CD4-positive, alpha-beta T cell treated with Interleukin-4 for 4 hours (primary cell): ENCODE measurements at places on chromosomes 1 and 21.
A peak's percentile ranks its signal among the peaks of the same experiment; 100 is the strongest.

GRCh38 chr1:58162952-58163550 is 383.5 kb downstream of the OMA1 start:
- DNase-seq, result no peak

GRCh38 chr1:241459186-241459802 is 60.3 kb downstream of the FH start:
- DNase-seq, result no peak

DNA sequence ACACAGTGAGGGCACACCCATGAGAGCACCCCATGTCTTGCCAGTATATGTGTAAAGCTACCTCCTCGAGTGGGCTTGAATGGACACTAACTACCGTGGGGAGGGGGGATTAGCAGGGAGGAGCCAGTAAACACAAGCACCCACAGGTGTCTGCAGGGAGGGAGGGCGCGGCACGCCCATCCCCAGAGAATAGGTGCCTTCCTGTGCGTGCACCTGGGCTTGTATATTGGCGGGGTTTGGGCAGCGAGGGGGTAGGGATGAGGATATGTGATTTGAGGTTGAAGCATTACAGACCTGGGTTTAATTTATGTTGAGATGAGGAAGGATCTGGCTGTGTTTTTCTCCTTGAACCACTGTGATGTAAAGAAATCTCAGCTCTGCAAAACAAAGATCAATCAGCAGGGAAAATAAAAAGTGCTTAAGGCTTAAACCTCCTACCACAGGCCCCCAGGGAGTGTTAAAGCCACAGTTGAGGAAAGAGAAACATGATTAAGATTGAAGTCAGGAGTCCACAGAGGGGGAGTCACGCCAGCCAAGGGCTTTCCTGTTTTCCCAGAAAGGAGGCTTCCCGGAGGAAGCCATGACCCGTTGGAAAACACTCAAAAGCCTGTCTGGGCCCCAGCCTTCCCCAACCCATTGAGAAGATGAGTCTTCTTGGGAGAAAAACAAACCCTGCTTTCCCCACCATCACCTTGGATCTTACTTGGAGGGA is 80.0 kb downstream of the CAMK2N1 start:
- no peak for DNase-seq

DNA sequence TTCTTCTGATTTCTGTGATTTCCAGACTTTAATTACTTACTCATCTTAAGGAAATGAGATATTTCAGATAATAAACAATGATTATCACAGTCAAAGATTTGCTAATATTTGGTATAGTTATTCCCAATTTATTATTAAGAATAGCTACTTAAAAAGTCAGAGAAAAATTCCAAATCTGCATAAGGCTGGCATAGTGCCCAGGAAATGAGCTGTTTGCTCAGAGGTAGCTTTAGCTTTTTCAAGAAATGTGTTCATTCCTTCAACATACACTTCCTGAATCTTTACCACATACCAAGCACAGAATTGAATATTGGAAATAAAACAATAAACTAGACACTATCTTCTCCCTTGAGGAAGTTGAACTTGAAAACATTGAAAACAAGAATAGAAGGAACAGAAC is 44.3 kb upstream of the KCNK1 start:
- no peak for DNase-seq

GRCh38 chr1:91592716-91593477 is 92.2 kb downstream of the CDC7 start:
- DNase-seq, result no peak

DNA sequence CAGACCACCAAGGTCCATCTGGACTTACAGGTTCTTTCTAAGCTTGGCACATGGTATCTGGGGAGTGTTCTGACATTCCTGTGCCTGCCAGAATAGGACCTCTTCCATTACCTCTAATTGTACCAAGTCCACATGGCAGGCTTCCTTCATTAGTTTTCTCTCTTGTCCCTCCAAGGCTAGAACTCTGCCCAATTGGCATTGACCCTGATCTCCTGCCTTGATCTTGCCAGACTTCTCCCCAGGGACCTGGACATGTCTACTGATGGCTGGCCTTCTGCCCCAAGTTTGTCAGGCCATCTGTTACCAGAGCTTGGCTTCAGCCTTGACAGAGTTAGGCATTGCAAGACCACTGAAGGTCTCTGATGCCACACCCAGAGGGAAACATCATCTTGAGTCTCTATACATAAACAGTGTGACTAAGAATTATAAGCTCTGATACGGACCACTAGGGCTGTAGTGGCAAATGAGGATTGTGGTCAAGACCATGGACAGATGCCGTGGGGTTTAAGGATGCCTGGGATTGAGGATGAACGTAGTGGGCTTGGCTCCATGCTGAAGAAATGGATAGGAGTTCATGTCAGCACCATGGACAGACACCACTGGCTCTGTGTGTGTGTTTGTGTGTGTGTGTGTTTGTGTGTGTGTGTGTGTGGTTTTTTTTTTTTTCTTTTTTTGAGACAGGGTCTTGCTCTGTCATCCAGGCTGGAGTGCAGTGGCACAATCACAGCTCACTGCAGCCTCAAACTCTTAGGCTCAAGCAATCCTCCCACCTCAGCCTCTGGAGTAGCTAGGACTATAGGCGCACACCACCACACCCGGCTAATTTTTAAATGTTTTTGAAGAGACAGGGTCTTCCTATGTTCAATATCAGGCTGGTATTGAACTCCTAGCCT is 19.5 kb upstream of the PSMB2 start:
- no peak for DNase-seq

DNA sequence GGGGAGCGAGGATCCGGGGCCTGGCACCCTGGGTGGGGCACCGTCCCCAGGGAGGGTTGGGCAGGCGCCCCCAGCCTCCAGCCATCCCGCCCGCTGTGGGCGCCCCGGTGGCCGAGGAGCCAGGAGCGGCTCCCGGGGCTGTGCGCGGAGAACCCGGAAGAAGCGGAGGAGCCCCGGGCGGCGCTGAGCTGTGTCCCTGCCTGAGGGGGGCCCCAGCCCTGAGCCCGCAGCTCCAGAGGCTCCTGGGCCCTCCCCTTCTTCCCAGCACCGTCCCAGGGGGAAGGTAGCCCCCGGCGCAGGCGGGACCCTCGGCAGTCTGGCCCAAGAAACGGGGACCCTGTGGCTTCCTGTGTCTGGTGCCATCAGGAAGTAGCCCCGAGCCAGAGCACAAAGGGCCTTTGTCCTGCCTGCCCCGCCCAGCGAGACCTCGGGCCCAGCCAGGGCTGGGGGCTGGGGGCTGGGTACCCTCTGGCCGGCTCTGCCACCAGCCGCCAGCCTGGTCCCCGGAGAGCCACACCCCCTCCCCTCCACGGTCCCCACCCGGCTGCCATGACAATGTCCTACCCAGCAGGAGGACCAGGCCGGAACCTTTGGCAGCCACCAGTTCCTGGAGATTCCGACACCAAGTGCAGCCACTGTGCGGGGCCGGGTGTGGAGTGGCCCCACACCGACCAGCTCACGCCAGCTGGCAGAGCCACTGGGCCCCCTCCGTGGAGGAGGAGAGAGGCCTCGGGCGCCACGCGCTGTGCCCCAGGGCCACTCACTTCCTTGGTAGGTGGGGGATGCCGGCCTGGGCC is 15.6 kb upstream of the TTLL10 start:
- DNase-seq, result peak; percentile 8

DNA sequence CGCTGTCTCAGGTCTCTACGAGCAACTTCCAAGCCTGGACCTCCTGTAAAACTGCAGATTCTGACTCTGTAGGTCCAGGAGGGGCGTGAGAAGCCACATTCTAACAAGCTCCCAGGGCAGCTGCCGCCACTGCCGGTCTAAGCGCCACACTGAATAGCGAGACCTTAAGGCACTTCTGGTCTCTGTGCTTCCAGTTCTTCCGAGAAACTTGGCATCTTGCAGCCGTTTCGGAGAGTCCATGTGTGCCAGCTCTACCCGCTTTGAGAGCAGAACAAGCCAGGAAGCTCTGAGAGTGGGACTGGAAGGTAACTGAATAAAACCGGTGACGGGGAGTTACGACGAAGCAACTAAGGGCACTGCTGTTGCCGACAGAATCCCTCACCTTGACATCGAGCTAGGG is 12.5 kb downstream of the AGT start:
- no peak for DNase-seq

DNA sequence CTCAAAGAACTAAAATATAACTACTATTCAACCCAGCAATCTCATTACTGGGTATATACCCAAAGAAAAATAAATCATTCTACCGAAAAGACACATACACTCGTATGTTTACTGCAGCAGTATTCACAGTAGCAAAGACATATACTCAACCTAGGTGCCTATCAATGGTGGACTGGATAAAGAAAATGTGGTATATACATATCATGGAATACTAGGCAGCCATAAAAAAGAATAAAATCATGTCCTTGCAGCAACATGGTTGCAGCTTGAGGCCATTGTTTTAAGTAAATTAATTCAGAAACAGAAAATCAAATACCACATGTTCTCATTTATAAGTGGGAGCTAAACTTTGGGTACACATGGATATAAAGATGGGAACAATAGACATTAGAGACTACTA is 266.2 kb upstream of the POU3F1 start:
- no peak for DNase-seq

DNA sequence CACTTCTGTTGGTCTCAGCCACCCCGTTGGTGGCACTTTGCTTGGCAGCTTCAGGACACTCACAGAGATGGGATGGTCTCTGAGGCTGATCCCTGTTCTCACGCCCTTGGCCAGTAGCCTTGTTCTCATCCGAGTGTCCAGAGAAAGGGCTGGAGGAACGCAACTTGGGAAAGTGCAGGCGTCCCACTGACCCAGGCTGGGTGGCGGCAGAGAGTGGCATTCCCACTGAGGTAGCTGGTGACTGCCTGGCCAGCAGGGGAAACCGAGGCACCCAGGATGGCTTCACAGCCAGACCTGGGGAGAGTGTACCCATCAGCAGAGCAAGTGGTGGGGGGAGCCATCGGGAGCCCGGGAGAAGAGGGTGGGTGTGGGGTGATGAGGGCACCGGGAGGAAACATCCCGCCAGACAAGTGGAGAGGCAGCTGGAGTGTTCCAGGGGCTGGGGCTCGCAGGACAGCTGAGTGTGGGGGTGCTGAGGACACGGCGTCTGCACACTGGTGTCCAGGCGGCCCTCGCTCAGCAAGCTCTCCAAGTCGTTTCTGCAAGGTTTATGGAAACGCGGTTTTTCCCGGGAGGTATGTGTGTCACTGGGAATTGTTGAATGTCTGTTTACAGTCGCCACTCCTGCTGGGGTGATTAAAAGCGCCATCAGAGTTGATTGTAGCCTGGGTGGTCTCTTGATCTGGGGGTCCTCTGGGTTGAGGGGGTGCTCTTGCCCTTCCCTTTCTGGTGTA is 97.8 kb downstream of the SIK1 start:
- DNase-seq, result no peak

DNA sequence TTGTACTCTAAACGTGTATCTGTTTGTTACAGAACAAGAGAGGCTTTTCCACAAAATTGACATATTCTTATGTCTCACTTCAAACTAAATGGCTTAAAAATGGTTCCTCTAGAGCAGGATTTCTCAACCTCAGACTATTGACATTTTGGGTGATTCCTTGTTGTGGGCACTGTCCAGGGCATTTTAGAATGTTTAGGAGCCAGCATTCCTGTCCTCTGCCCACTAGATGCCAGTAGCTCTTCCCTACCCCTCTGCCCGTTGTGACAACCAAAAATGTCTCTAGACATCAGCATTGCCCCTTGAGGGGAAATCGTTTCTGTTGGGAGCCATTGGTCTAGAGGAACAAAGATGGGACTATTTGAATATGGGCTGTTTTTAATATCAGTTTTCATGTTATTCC is 17.3 kb downstream of the SMAP2 start:
- no peak for DNase-seq

- peak; percentile 90 for DNase-seq
These were observed 21.8 kb upstream of the COL9A2 start for GRCh38 chr1:40338745-40339419.

- no peak for DNase-seq
These were observed 38.3 kb downstream of the CEP170 start for GRCh38 chr1:243216741-243217140.

DNA sequence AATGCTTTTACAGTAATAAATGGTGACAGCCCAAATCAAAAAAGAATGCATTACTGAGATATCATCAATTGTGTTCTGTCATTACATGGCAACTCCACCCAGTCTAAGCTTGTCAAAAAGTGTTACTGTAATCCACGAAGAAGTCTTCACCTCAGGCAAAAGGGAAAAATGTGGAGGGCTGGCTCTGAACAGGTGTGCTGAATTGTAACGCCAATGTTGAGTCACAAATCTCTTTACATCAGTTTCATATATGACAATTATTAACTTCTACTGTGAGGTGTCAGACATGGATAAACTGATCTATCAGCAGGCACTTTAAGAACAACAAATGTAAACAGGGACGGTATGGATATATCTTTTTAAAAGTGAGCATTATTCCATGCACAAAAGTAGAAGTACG is 98.5 kb upstream of the DMRTA2 start:
- DNase-seq, result no peak

DNA sequence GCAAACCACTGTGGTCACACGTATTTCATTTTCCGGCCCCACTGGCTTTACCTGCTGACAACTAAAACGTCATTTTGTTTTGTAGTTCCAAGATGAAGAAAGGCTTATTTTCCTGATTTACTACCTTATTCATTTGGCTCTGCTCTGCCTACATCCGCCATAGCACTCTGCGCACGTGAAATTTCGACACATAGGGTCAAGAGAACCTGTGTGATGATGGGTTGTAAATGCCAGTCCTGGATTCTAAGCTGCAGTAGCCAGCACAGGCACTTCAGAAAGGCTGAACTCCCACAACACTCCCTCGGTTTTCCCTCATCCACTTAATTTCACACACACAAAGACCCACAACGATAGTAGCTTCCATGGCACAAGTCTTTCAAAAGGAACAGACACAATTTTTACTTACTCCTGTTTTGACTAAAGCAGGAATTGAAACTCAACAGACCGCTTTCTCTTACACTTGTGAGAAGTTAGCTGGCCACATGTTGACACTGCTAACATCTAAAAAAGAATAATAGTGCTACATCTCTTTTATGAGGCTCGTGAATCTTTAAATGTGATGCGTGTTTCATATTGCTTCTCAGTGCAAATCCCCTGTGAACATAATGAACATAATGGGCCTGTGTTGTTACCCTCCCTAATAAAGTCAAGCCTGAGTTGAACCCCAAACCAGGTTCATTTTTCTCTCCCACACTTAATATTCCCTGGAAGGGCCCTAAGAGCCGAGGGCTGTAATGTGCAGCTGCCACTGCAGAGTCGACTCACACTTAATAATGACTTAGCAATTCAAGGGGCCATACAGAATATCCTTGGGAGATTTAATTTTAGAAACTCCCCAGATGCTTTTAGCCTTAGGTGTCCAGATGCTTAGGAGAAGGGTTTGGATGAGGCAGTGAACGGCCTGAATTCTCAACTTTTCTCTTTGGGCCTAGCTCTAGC is 1.5 kb upstream of the RUNX1 start:
- no peak for DNase-seq

GRCh38 chr1:115753830-115754229 is 14.7 kb downstream of the CASQ2 start:
- DNase-seq, result no peak

GRCh38 chr1:78061825-78062523 is 16.2 kb downstream of the GIPC2 start:
- DNase-seq, result no peak

GRCh38 chr21:35428937-35429336 is 379.8 kb upstream of the RUNX1 start:
- DNase-seq, result no peak

- no peak for DNase-seq
These were observed 402.0 kb downstream of the LTN1 start for GRCh38 chr21:28590676-28591075.
